NCI-H2081 treated with DMSO at 0.1 percent for 48 hours (cell line): ENCODE measurements at places on chromosomes 4 and X.

- DNase-seq = no peak
These were observed 18.2 kb downstream of the MRPL1 start for GRCh38 chr4:77880784-77881183.

- DNase-seq = no peak
These were observed 5.1 kb downstream of the AP1S2 start for GRCh38 chrX:15849555-15849954.

GRCh38 chr4:98444371-98444770 is 183.2 kb downstream of the RAP1GDS1 start:
- no peak for DNase-seq

DNA sequence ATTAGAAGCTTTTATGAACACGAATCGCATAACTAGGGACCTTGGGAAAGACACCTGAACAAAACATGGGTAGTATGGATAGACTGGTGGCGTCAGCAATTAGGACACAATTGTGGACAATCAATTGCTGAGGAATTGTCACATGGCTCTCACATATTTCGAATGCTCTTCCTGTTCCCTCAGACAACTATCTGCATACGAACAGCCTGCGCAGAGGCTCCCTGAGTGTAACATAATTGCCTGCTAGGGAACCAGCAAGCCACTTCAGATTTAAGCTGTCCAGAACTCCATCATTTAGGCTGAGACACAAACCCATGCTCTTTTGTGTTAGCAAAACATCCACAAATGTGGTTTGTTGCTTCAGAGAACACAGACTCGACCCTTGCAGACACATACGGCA is 160.8 kb downstream of the MGST2 start:
- DNase-seq = no peak

GRCh38 chr4:53197772-53198142 is 168.1 kb downstream of the SCFD2 start:
- DNase-seq = no peak

DNA sequence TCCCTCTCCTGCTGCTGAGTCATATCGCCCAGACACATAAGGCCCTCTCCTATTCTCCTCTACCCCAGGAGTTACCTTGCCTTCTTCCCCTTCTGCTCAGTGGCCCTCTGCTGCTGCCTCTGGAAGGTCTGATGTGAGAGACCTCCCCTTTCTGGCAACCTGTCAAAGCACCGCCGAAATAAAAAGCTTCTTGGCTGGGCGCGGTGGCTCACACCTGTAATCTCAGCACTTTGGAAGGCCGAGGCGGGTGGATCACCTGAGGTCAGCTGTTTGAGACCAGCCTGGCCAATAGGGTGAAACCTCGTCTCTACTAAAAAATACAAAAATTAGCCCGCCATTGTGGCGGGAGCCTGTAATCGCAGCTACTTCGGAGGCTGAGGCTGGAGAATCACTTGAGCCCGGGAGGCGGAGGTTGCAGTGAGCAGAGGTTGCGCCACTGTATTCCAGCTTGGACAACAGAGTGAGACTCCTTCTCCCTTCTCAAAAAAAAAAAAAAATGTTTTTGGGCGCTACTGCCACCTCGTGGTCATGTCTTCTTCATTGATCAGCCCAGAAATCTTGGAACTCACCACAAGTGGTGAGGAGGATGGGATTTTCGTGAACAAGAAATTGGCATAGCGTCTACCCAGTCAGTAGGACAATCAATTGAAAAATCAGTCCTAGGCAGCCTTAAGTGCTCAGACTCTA is 8.6 kb upstream of the ZXDA start:
- DNase-seq = no peak

- no peak for DNase-seq
These were observed 321.9 kb downstream of the HS3ST1 start for GRCh38 chr4:11106759-11107158.

DNA sequence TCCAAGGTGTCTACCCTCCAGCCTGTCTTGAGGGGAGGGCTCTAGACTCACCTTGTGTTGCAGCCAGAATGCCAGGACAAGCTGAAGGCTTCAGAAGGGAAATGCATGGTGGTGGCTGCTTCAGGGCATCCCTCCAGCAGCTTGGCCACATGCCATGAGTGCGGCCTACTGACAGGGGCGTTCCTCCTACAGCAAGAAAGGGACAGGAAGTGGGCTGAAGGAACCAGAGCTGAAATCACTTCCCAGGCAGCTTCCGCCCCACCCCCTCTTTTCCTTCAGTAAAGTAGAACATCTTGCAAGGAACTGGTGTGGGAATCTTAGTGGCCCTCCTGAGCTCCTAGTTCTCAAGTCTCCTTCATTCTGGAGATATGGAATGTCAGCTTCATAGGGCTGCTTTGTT is 167.5 kb upstream of the DGKK start:
- no peak for DNase-seq

DNA sequence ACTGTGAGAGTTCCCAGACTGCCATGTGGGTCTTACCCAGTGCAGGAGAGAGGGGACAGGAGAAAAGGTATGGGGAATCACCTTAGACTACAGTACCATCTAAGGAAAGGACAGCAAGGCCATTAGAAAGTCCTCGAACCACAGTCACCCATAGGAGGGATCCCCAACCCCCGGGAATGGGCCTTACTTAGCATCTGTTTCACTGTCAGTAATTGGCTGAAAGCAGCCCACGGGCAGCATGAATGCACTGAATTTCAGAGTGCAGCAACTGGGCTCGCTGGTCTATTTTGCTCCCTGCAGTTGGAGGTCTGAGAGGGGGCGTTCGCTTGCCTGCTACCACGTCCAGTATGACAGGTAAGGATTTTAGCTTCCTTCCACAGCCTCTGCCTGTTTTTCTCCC is 50.4 kb upstream of the KLHL8 start:
- no peak for DNase-seq

DNA sequence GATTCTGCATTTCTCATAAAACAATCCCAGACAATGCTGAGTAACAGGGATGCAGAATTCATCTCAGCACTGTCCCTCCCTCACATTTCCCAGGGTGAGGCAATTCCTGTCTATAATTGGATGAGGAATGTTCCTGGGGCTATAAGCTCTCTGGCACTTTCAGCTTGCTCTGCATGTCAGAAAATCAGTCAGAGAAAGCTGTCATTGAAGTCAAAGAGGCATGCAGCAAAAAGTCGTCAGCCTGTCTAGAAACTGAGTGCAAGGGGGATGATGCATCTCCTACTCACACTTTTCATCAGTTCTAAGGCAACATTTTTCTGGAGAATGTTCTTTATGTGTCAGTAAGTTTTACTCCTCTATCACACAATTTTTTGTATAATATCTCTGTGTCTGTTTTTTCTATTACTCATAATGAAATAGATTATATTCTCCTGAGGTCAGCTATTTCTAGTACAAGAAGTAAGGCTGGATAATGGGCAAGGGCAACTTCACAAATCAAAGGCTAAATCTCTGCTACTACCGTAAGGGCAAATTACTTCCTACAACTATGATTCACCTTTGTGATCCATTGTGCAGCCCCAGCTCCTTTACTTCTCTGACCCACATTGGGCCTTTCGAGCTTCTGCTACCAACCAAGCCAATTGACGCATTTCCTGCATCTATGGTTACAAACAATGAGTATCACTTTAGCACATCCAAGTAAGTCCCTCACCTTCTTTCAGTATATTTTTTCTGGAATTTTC is 56.0 kb downstream of the TASL start:
- no peak for DNase-seq

GRCh38 chrX:144732588-144732987 is 514.7 kb upstream of the SPANXN1 start:
- DNase-seq = no peak

DNA sequence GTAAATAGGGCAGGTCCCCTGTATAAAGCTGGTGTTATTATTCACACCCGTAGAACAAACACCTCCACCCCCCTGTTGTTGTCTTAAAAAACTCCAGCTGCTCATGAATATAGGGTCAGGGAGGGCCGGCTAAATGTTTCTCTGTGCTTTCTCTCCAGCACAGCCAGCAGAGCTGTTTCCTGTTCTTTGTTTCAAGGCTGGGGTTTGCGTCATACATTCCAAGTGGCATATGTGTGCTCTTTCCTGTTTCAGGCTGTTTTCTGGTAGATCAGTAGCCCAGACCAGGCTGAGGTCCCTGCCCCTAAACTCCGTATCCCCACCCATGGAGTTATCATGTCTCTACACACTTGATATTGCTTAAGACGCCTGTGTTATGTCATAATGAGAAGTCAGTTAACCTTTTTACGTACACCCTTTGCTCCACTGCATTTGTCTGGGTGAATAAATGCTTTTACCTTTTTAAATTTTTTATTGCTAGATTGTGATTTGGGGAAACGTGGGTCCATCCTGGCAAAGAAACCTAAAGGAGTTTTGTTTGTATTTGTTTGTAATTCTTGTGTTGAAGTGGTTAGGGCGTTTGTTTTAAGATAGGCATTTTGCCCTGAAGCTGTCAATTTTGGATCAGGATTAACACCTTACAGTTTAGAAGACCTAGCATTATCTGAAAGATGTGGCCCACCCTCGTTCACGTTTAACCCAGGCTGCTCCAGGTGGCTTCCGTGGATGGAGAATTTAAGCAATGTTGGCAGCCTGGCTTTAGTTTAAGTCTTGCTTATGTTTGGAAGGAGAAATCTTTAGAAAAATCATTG is 3.3 kb downstream of the KLF3 start:
- DNase-seq = peak; percentile 91

DNA sequence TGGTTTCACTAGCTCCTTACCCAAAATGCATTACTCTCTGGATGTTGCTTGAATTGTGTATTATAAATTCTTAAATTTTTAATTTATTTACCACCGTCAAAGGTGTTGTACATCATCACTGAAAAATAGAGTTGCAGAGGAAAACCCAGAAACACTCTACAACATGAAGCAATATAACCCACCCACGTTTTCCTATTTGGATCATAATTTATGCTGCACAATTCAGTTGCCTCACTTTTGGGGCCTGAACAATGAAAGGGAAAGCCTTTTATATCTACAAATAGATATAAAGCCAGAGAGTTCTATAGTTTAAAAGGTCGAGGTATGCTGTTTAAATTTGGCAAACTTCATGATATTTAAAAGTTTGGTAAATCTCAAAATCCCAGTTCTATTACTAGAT is 115.4 kb downstream of the MGST2 start:
- no peak for DNase-seq

GRCh38 chr4:176805155-176805554 is 12.4 kb upstream of the VEGFC start:
- DNase-seq = no peak

DNA sequence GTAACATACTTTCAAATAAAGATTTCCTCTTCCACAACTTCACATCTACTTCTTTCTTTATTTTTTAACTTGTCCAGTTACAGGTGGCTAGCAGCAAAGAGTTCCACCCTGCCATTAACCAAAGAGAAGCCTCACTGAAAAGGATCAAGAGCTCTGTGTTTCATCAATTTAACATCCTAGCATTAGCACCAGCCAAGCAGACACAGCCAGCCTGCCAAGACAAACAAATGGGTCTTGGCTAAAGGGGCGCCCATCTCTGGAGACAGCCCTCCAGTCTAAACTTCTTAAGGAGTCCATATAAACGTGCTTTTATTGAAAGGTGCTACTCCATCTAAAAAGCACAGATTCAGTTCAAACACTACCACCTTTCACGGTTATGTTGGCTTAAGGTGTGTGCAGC is 105.3 kb downstream of the ADAMTS3 start:
- DNase-seq = no peak

- DNase-seq = no peak
These were observed 194.6 kb downstream of the FRMPD4 start for GRCh38 chrX:12332786-12333347.

- DNase-seq = no peak
These were observed 628.3 kb upstream of the MAGEB2 start for GRCh38 chrX:29587107-29587506.
